NCI-H2029 (cell line): ENCODE measurements at places on chromosomes 7 and 10.
A peak's percentile ranks its signal among the peaks of the same experiment; 100 is the strongest.

GRCh38 chr7:144784943-144785342 lies 50.9 kb downstream of the TPK1 start:
- no peak for DNase-seq

- no peak for DNase-seq
Measured at GRCh38 chr7:90749774-90750173, 153.7 kb downstream of the CDK14 start.

DNA sequence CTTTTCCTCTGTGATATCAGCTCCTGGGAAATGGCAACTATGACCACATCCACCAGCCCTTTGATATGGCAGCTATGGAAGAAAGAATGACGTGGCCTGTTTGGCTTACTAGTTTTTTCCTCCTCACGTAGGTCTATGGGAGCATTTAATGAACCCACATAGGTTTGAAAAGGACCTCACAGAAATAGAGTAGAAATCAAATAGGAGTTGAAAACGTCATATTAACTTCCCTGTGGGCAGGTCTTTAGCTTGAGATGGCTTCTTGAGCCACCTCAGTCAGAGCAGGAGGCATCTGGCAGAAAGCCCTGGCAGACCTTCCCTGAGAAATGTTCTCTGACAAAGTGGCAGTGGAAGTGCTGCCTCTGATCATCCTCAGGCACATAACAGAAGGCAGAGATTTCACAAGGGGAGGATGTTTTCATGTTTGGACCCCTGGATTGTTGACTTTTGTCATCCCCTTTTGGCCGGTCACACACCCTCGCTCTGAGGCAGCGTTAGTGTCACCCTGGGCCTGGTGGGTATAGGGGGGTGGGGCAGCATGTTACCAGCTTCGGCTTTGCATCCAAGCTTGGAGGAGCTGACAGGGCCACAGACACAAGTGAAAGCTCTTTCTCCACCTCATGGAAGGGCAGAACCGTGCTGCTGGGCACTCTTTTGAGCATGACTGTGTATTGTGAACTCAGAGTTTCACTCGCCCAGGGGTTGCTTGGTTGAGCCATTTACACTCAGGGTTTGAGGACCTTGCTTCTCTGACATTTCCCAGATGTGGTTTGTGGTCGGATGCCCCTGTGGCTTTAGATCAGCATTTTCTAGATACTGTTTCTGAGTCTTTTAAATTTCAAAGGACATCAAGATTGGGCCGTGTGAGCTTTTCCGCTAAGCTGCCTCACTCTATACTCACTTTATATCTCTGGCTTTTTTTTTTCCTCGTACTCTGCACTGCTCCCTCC lies 184.2 kb downstream of the STK31 start:
- DNase-seq, result no peak

GRCh38 chr7:112581529-112581928 lies 100.7 kb downstream of the LSMEM1 start:
- no peak for DNase-seq

- no peak for DNase-seq
Measured at GRCh38 chr10:51501396-51501795, 198.0 kb downstream of the CSTF2T start.

GRCh38 chr10:113131613-113132261 lies 181.7 kb downstream of the TCF7L2 start:
- no peak for DNase-seq

- no peak for DNase-seq
Measured at GRCh38 chr10:83834096-83834495, 305.2 kb upstream of the GHITM start.

- no peak for DNase-seq
Measured at GRCh38 chr7:52500841-52501240, 534.6 kb upstream of the POM121L12 start.

- DNase-seq, result peak; percentile 34
Measured at GRCh38 chr10:101066146-101066895, 4.5 kb downstream of the KAZALD1 start.

DNA sequence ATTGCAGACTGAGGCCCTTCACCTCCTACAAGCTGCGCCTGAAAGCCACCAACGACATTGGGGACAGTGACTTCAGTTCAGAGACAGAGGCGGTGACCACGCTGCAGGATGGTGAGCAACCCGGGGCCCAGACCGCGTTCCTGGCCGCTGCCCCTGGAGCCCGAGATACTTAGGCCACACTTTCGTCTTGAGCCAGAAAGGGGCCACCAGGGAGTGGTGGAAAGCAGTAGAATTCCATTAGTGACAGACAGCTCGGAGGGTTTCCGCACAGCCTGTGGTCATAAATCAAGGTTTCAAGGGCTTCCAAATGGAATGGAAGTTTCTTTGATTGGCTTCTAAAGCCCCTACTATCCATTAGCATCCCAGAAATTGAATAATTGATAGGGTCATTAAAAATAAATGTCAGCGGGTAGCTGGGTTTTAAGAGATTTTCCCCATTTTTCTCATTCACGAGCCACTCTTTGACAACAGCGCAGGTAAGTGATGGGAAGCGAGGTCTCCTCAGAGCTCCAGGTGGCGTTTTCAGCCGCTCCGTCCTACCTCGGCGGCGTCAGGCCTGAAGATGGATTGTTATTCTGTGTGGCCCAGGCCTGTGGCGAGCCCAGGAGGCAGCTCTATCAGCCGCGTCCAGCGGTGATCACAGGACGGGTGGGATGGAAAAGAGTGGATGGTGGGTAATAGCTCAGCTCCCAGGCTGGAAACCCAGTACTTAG lies 523.5 kb upstream of the FOXK1 start:
- no peak for DNase-seq

DNA sequence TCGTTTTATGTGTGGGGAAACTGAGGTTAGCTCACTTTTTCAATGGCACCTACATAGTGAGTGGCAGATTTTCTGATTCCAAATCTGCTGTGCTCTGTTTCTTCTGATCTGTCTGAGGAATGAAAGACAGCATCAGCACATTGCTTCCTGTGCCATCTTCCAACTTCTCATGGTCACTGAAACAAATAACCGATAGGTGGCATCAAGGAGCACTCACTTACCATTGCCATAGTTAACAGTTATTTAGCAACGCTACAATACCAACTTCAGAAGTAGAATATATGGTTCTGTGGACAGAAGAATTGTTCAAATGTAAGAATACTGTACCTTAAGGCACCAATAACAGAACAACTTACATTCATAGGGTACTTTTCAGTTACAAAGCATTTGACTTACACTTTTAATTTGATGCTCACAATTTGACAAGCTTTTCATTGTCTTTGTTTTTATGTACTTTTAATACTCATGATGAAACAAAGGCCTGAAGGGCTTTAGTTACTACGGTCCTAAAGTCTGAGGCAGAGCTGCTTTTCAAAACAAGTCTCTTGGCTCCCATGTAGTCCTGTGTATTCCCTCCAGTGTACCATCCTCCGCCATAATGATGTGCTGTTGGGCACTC lies 228.9 kb upstream of the TCF7L2 start:
- DNase-seq, result no peak

DNA sequence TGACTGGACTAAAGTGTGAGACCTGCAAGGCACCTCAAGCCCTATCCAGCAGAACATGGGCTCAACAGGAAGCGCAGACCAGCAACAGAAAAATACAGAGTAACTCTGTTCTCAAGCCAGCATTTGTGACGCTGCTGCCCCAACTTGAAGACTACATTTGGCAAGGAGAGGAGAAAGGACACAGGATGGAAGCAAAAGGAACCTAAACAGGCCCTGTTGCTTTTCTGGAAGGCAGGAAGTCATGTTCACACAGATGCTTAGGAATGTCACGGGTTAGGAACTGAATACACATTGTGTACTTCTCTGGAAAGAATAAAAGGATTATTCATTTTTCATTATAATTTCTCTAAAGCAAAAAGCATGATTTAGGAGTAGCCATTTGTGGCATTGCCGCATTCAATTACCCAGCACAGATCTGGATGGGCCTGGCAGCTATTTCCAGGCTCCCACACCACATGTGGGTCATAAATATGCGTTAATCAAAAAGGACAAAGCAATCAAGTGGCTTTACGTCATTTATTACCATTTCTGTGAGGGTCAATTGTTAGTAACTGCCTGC lies 19.8 kb upstream of the TOMM7 start:
- no peak for DNase-seq

- DNase-seq, result peak; percentile 16
Measured at GRCh38 chr10:122113161-122113944, 124.4 kb downstream of the TACC2 start.

DNA sequence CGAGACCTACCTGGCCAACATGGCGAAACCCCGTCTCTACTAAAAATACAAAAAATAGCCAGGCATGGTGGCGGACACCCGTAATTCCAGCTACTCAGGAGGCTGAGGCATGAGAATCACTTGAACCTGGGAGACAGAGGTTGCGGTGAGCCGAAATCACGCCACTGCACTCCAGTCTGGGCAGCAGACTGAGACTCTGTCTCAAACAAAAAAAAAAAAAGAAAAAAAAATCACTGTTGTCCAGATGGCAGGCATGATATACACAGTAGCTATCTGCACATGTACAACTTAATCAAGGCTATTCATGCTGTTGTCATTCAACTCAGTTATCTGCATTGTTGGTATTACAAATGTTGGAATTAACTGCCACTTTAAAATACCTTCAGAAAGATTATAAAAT lies 55.3 kb downstream of the BRAF start:
- no peak for DNase-seq

- no peak for DNase-seq
Measured at GRCh38 chr7:17611611-17612010, 313.2 kb downstream of the AHR start.

- DNase-seq, result no peak
Measured at GRCh38 chr10:7417103-7417623, 6.3 kb upstream of the SFMBT2 start.

DNA sequence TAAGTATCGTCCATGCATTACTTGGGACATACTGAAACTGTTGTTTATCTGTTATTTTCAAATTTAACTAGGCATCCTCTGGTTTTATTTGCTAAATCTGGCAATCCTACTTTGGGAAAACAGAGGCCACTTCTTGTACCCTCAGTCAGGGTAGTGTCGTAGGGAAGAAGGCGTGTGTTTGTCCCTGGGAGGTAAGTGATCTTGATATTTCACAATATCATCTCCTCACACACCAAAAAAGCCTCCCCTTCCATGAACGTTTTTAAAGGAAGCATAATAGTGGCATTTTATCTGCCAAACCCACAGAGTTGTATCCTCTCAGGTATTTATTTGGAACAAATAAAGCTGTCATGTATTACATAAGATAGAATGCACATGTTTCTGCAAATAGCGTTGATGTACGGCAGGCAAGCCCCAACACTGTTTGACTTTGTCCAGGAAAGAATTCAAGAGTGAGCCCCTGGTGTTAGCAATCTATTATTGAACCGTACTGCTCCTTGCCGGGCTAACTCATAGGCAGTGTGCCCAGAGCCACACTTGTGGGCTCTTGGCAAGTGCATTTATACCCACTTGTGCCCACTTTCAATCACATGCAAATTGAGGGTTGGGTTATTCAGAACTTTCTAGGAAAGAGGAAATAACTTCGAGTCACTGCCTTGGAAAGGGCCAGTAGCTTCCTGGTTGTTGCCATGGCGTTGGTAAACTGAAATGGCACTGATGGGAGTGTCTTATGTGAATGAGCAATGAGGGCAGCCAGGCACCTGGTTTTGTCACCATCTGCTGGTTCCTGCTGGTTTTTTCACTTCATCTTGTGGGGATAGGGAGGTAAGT lies 266.0 kb downstream of the USP6NL start:
- DNase-seq, result no peak

DNA sequence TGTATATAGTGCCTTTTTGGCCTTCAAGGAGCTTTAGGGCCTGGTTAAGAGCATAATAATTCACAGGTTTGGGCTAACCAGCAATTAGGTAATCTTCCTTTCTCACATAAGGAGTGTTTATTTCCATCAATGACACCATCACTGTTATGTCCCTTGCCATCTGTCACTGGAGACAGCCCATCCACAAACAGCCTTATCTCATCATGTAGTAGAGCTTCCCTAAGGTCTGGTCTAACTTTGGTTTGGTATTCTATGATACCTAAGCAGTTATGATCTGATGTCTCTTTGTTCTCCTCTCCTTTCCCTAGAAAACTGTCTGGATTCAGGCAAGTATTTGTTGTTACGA lies 26.4 kb downstream of the MAPK8 start:
- DNase-seq, result no peak

DNA sequence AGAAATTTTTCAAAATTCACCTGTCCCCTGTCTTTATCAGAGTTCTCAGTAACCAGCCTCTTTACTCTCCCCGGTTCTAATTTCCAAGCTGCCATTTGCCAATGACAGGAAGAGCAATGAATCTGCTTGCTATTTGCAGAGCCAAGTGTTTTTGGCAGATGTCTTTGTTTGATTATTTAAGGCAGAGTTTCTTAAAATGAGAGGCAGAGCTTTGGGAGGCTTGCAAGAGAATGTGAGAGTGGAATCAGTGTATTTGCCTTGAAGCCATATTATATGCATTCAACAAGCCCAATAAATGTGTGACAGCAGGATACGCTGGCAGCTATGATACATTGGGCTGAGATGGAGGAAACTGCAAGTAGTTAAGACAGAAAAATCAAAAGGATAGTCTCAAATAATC lies 196.5 kb downstream of the PHF14 start:
- peak; percentile 48 for DNase-seq

DNA sequence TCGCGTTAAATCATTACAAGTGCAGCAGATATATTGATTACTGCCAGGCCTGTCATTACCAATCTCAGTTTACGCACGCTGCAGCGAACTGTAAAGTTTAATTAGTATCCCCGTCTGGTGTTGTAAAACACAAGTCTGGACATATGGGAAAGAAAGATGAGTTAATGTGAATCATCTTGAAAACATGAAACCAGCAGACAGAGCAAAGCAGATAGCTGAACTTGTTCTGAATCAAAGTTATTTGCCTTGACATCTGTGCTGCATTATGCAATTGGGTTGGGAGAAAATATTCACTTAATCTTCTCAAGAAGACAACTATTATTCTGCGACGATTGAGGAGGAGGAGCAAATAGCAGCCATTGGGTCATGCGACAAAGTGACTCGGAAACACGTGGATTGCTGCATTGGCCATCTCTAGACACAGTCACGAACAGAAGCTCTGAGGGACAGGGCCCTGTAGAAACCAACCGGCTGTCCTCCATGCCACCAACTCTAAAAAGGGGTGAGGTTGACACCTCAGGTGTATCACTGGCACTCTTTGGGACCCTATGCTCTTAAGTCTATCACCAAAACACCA lies 156.3 kb upstream of the C7orf33 start:
- DNase-seq, result no peak

DNA sequence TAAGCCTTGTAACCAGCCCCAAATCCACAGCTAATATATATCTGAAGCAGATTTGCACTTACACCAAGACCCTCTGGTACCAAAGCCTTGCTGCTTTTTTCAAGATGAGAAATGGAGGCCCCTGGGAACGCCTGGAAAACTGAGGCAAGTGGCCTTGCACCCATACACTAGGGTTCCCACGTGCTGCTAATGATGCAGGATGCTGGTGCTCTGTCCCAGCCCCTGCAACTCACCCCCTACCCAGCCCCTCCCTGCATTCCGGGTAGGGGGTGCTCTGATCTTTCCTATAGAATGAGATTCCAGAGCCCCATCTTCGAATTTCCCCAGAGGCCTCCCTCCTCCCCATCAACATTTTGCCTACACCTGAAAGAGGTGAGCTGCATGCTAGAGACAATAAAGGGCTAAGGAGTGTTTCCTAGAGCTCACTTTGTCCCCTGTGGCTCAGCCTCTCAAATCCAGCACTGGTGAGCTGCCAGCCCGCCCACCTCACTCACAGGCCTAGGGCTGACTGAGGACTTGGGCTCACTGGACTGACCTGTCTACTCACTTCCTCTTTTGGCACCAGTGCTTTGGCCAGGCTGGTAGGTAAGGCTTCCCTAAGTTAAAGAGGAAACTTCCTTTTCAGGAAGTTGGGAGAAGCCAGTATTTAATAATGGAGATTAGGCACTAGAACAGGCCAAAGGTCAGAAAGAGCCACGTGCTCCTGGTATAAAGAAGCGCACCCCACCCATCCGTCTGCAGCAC lies 9.8 kb downstream of the RBP4 start:
- no peak for DNase-seq
